Activated CD4-positive, CD25-positive, alpha-beta regulatory T cell treated with anti-CD3 and anti-CD28 coated beads, Interleukin-2, amount 50 U/mL, for 72 hours (primary cell): ENCODE measurements at places on chromosomes 7 and 10.

DNA sequence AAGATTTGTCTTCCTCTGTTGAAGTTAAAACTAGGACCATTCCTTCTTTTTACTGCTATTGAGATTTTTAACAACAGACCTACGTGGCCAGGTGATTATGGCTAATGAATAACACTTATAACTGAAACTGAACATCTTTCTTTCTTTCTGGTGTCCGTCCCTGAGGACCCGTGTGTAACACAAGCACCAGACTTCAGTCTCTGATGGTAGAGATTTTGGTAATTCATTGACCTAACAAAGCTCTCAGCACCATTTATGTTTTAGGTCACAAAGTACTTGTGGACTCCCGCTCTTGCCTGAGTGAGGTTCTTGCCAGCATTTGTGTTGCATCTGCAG, 40.4 kb upstream of the TMEM229A start:
- no peak for DNase-seq

DNA sequence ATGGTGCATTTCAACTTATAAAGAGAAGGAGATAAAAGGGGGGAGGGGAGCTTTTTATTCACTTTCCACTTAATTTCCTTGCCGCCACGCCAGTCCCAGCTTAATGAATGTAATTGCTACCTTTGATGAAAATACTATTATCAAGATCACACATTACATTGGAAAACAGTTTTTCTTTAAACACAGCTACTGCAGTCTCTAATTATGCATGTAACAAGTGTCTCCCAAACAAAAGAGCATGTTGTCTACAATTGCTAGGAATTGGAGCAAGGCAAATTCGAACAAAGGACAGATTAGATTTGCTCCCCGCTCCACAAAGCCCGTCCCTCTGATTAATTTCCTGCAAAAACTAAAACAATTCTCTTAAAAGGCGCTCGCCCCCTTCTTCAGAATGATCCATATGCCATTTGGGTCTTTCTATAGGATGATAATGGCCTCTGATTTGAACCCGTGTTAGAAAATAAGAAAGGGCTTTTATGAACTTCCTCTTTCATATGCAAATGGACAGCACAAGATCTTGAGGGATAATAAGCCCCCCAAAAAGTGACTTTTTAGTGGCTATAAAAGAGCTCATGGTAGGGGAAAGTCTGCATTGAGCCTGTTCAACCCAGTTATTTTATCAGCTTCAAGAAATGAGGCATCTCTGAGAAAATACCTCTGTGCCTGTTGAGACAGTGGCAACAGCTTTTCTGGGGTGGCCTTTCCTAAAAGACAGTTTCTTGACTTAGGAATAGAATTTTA, 60.6 kb downstream of the ACADSB start:
- DNase-seq, result no peak

DNA sequence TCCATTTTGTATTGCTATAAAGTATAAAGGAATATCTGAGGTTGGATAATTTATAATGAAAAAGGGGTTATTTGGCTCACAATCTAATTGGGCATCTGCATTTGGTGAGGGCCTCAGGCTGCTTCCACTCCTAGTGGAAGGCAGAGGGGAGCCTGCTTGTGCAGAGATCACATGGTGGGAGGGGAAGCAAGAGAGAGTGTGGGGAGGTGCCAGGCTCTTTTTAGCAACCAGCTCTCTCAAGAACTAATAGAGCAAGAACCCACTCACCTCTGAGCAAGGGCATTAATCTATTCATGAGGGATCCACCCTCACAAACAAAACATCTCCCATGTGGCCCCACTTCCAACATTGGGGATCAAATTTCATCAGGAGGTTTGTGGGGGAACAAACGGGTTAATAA, 64.6 kb downstream of the OGDH start:
- DNase-seq, result no peak

GRCh38 chr10:128160297-128160711, 34.1 kb upstream of the MKI67 start:
- no peak for DNase-seq

DNA sequence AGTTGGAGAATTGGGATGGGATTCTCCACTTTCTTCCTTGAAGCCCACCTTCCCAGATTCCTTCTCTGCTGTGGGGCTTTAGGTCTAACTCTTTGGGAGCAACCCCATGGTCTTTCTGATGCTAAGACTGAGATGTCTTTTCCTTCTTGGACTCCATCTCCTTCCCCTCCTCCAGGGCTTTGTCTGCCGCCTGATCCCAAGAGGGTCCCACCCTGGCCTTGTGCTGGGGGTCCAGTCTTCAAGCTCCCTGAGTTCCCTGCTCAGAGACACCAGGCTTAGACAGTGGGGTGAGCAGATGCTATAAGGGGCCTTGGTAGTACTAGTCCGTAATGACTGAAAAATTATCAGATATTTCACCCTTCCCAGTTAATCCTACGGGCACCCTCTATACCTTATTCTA, 150.5 kb downstream of the PTPN20 start:
- DNase-seq, result no peak

DNA sequence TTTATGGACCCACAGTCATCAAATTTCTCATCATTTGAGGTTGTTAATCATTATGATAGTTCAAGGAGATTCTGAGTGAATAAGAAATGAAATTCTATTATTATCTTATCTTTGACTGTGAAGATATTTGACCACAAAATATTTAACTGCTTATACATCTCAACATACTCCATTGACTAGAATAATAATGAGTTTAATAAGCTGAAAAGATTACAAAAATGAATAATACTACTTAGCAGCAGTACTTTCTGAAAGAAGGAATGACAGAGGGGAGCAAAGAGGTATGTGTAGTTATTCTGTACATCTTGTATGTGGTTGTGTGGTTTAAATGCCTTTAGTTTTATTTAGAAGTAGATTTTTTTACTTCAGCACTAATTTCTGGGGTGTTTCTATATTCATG, 214.2 kb downstream of the PRKG1 start:
- DNase-seq, result no peak

DNA sequence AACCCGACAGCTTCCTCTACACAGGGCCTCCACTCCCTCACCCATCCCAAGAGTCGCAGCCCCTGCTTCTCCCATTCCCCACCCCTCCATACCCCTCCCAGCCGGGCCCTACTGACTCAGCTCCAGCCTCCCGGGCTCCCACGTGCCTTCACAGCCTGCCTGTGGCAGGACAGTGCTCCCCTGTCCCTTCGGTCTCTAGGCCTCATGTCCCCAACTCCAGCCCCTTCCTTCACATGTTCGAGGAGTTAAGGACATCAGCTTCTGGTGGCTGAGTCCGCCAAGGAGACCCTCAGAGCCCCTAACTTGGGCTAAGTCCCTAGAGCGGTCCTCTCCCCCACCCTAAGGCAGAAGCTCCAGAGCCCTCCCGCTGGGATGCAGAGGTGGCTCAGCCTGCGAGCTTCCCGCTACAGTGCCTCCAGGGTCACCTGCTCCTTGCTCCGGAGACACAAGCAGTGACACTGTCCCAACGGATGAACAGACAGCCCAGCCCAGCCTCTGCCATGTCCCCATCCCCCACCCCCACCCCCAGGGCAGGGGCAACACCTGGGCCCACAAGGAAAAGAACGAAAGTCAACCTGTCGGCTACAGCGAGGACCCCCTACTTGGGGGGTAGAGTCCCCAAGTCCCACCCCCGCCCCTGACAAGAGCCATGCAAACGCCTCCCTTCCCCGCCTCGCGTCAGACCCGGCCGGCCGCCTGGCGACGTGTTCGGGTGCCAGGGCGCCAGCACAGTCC, 716 bp downstream of the SMARCD3 start:
- no peak for DNase-seq

- no peak for DNase-seq
Observed at GRCh38 chr10:101536800-101537199, 51.3 kb downstream of the POLL start.

DNA sequence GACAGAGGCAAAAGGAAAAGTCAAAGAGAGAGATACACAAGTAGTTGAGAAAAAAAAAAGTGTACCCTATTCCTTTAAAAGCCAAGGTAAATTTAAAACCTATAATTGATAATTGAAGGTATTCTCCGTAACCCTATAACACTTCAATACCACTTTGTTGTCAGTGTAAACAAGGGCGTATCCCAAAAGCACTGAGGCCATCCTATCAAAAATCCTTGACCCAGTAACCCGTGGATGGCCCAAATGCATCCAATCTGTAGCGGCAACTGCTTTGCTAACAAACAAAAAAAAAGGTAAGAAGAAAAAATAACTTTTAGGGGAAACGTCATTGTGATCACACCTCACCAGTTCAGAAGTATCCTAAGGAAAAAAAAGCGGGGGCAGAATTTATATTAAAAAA, 5.1 kb upstream of the NAPEPLD start:
- DNase-seq, result no peak

GRCh38 chr7:135100856-135101255, 47.0 kb upstream of the TMEM140 start:
- no peak for DNase-seq

DNA sequence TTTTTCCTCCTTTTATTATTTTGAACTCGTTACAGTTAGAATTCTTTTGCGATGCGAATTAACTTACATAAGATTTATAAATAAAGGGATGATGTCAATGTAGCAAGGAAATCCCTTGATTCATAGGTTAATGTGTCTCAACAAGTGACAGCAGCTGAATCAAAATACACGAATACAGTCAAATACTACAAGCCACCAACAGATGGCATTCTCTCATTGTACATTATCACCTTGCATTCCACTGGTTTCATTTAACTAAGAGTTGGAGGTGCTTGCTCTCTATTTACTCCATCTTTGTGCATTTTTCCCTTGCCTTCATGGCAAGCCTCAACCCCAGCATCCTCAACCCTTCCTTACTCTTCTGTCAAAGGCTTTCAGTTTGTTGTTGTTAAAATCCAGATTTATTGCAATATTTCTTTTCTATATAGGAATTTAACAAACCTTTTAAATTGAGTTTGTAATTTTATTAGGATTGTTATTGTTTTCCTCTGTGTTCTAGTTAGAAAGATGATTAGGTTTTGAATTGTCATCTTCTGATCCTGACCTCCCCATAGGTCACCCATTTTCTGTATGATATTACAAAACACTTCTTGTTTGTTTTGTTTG, 78.3 kb downstream of the SLC25A40 start:
- no peak for DNase-seq

GRCh38 chr10:1507436-1507835, 229.9 kb downstream of the ADARB2 start:
- no peak for DNase-seq

- DNase-seq, result no peak
Observed at GRCh38 chr10:106440355-106440754, 724.2 kb downstream of the SORCS1 start.

DNA sequence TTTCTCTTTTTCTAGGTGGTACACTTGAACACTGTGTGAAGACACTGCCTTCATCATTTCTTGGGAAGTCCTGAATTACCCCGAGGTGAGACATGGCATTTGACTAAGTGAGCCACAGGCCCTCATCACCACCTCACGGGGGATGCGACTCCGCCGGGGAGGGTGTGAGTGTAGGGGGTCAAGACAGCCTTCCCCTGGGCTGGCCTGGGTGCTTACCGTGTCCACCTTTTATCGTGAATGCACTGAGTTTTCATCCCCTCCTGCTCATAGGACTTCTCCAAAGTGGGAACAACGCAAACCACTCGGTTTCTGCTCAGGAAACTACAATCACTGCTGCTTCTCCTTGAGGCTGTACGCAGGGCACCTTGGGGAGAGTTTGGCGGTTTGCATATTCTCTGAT, 176.9 kb downstream of the SH2D4B start:
- DNase-seq, result no peak

DNA sequence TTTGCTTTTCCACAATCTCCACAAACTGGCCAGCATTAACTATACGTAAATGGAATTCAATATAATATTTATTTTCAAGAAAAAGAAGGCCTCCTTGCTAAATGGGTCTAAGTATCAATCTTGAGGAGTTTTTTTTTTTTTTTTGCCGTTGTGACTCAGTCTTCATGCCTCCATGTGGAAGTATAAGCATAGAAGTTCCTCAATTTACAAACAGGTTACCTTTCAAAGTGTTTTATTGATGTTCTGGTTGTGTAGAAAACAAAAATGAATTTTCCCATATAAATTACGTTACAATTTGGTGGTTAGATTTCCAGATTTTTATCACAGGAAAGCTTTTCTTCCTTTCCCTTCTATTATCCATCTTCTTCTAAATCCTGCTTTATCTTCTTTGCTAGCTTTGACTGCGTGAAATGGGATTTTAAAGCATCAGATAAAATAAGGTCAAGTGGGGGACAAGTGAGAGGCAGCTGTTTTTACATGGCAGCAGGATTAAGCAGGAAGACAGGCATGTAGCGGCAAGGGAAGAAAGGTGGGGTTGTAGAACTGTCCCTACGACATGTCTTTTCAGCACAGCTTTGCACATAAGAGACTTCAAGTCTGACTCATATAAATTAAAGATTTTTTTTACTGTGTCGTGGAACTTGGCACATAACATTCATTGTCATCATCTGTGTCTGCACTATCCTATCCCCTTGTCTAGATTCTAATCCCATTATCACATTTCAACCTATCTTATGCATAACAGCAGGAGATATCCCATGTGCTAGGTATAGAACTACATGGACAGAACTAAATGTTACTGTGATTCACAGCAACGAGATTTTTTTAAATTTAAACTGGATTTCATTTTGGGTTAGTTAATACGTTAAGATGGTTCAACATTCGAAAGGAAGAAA, 135.3 kb upstream of the FAM3C start:
- DNase-seq, result no peak

DNA sequence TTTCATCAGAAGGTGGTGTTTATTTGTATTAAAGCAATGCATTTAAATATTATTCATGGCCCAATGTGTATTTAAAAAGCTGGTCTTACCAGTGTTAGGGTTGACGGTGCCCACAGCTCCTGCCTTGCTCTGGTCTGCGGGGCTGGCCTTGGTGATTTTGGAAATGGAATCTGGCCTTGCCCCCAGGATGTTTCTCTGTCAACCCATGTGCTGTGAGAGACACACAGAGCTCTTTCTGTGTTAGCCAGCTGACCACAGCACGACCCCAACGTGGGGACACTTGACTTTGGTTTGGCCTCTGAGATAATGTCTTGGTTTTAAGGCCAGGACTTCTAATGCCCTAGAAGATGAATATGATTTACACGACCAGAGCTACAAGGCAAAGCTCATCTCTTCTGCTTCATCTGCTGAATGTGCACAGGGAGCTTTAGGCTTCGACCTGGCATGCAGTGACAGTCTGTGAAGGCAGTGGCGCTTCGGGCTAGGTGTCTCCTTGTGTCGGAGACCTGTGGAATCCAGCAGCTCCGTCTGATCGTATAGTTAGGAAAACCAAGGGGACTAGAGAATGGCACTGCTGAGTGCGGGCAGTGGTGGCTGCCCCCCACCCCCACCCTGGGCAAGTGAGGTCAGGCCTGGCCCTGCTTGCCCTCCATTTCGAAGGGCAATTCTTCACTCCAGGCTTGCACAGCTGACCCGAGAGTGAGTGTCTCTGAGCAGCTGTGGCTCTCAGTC, 246.1 kb downstream of the EBF3 start:
- no peak for DNase-seq
